ENCODE measurements at places on chromosomes 2 and 18.
A peak's percentile ranks its signal among the peaks of the same experiment; 100 is the strongest.

GRCh38 chr2:200615247-200615646 lies 29.4 kb downstream of the AOX1 start:
- DNase-seq: no peak

DNA sequence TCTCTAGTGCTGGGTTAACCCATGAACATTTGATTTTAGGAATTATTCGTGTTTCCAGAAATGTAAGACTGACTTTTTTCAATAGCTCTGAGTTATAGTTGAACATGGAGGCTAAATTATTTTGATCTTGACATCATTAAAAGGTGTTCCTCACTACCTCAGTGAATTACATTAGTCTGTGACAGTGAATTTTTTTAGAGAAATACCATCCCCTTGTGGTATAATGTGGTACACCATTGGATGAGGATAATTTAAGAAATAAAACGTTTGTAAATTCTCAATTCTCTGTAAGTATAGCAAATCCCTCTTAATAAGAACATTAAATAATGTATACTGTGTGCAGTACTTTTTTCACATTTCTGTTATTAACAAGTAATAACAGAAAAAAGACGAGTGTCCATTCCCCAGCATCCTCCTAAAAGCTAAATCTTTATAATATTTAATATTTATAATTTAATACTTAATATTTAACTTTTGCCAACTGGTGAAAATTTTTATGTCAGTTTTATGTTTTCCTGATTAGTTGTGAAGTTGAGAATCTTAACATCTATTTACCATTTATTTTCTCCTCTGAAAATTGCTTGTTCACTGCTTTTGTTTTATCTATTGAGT lies 70.3 kb upstream of the CWC22 start:
- peak; percentile 39 for DNase-seq

DNA sequence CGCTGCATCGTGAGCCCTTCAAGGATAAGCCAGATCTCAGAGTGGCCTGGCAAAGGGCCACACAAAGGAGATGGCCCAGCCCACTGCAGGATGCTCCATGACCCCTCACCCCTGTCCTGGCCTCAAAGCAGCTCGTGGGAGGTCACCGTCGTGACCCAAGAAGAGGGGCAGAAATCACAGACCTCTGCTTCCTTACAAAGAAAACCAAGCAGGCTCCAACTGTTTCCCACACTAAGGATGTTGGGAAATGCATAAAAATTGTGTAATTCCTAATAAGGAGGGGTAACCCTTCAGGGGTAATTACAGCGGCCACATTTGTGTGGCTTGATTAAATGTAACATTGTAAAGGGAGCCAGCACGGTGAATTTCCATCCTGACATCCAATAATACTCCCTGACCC lies 102.3 kb downstream of the BOD1L2 start:
- no peak for DNase-seq

GRCh38 chr2:7011356-7012083 lies 94.3 kb downstream of the RNF144A start:
- DNase-seq: no peak

DNA sequence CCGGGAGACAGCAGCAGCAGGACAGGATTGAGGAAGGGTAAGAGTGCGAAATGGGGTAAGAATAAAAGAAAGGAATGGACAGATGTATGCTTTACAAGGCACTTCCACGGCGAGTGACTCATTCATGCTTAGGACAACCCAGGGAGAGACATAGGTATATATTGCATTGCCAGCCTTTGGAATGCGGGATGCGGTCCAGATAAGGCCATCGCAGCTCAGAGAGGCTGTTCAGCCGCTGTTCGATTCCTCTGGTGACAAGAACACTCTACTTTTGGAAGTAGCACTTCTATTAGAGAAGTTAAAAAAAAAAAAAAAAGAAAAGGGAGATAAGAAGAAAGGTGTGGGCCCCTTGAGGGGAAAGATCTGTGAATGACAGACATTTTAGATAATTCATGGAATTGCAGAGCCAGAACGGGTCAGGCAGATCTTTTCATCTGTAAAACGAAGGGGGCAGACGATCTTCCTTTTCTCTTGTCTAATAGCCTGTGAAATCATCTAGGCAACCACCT lies 819 bp upstream of the NCOA1 start:
- DNase-seq: no peak

DNA sequence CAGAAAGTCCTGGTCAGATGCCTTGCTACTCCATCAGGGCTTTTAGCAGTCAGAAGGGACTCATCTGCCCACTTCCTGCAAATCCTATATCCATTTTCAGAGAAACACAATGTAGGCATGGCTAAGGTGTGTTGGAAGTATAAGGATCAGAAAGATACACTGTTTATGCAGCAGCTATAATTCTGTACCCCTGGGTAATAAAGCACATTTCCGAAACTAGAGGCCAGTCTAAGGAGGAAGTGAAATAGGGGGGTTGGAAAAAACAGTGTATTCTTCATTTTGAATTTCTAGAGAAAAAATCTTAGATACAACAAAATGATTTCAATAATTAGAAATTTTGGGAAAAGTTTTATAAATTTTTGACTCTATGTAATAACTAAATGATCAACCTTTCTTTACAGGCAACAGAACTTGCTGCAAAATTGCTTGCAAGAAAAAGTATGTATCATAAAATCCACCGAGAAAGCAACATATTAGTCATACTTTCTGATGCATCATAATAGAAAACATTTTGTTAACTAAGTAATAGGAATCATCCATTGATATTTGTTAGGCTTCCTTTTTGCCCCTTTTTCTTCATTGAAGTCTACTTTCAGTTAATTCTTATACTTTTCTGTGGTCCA lies 47.4 kb downstream of the FSIP2 start:
- DNase-seq: no peak

DNA sequence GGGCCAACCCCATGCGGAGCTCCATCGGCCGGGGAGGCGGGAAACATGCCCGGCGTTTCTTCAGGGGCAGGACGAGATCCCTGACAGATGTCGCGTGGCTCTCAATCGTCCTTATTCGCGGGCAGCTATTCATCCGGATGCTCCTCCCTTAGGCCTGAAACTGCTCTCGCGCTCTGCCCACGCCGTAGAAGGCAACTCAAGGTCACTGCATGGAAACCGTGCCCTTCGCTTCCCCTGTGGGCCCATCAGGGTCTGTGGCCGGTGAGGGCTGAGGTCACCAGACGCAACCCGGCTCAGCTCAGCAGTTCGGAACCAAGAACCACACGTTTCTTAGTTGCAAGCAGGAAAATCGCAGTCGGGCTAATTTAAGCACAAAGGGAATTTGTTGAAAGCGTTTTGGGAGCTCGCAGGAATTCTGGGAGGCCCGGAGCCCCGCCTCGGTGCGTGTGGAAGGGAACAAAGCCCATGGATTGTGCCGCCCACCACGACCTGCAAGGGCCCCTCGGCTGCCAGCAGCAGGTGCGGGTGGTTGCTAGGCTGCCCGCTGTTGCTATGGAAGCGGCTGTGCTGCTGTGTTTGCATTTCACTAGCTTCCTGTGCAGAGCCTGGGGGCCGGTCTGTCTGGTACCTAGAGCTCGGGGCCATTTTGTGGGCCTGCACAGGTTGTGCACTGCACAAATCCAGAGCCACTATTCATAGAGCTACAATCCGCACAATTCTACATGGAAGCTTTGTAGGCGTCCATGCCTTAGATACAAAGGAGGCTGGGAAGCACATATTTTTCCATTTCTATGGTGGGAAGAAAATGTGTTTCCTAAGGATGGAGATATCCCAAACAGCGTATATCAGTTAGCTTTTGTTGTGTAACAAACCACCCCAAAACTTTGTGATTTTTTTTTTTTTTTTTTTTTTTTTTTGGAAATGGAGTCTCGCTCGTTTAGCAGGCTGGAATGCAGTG lies 6.0 kb upstream of the ALLC start:
- peak; percentile 54 for DNase-seq

- peak; percentile 10 for DNase-seq
These were observed 2.3 kb downstream of the ARL4C start for GRCh38 chr2:234494361-234495250.

DNA sequence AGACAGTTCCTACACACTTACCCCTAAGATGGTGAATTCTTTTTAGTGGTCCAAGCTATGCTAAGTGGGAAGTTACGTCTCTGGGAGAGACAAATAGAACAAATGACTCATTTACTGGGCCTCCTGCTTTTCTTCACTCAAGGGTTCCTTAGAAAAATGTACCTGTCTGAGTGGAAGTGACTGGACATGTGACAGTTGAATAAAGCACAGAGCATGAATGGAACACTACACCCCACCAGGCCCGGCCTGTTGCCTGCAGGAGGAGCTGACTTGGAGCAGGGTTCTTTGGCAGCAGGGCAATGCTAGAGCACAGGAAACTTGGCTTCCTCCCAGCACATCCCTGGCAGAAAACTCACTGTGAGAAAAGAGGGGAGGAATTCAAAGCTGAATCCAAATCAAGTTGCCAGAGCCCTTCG lies 451.0 kb upstream of the SETBP1 start:
- no peak for DNase-seq

DNA sequence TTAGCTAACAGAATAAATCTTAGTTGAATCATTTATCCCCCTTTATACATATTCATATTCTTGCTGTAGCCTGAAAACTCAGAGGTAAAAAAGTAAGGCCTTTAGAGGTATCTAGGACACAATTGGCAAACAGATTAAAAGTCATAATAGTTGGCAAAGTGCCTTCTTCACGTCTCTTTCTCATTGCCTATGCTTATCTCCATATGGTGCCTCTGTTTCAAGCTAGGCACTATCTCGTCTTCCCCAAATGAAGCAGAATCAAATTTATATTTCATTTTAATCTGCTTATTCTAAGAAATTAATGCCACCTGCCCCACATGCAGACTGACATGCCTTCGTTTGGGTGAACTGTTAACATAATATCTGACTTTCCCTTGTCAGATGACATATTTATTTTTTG lies 245.4 kb downstream of the CDH2 start:
- DNase-seq: no peak

DNA sequence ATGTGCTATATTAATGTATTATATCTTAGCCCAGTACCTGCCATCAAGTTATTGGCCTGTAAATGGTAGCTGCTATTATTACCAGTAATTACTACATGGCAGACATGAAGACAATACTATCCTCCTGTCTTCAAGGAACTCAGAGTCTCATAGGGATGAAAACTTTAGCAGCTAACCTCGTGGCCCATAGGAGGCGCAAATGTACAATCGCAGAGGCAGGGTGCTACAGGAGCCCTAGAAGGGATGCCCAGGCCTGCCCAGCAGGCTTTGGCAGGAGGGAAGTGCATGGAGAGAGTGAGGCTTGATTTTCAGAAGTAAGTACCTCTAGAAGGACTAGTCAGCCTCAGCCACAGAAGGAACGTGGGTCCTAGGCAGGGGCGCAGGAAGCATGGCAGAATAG lies 44.7 kb upstream of the KIDINS220 start:
- DNase-seq: peak; percentile 70

- DNase-seq: no peak
These were observed 152.0 kb upstream of the REG3G start for GRCh38 chr2:78873526-78873925.

DNA sequence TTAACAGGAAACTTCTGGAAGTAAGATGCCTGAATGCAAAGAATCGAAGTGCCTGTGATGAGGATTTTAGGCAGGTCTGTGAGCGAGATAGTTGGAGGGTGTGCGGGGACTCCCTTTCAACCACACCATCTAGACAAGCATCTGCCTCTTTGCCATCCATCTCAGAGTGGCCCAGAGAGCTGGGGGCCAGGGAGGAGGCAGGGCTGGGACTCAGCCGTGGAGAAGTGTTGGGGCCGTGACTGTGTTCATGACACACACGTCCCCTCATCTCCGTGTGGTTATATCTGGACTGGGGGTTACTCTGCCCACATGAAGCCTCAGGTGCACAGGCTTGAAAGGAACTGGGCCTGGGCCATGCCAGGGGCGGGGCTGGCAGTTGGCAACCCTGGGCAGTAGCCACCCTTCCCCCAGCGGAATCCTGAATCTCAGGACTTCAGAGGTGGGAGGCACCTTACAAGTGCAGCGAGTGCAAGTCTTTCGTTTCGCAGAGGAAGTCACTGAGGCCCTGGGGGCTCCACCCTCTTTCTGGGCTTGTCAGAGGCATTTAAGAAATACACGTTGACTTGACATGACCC lies 112.5 kb downstream of the SLC4A3 start:
- DNase-seq: no peak

GRCh38 chr2:101442042-101442666 lies 32.8 kb downstream of the RFX8 start:
- peak; percentile 69 for DNase-seq

- no peak for DNase-seq
These were observed 1059.7 kb downstream of the TSN start for GRCh38 chr2:122815120-122815519.

- DNase-seq: no peak
These were observed 109.0 kb downstream of the STK39 start for GRCh38 chr2:168138374-168138773.

DNA sequence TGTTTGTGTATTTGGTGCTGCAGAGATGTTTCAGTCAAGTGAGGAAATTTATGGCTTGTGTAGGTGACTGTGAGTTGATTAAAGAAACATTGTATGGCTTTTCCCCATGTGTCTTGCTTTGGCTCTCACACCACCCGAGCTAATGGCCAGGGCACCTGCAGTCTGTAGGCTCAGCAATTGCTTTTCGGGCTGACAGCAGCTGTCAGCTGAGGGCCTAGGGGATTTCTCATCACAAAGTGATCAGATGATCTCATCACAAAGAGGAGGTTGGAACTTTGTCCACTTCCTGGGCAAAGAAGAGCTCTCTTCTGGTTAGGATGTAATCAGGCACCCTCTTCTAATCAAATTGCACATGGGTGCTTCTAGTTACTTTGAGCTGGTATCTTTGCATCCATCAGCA lies 632.2 kb downstream of the SLC4A3 start:
- no peak for DNase-seq

DNA sequence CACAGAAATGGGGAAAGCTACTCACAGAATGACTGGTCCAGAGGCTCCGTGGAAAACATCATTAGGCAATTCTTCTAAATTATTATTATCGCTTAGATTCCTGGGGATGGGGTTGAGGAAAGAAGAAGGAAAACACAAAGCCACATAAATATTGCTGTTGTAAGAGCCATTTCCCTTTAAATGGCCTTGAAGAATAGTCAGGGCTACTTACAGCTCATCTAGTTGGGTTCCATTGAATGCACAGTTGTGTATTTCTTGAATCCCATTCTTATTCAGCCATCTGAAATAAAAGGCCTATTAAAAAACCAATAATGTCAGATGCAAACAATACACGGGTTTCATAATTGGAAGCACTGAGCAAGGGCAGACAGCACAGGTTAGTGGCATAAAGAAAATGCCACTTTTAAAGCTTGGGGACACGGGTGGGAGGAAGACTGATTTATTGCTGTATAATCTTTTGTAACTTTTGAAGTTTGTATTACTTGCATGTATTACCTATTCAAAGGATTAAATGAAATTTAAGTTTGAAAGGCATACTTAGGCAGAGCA lies 171.4 kb downstream of the FSHR start:
- DNase-seq: no peak

- no peak for DNase-seq
These were observed 20.3 kb downstream of the ALK start for GRCh38 chr2:29900971-29901633.

DNA sequence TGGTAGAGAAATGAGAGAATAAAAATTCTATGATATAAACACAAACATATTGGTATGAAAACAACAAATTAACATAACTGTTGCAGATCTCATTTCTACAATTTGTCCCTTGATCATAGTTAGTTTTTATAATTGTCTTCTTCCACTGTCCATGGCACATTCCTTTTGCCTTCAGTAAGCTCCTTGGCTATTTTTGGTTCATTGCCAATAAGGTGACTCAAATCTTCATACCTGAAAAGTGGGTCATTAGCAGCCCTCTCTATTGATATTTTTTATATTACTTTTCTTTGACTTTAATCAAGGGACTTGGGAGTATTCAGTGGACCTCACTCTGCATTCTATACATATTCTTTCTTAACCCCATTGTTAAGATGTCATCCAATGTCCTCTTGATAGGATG lies 552.9 kb downstream of the TDRD15 start:
- no peak for DNase-seq
